ENCODE measurements at places on chromosomes 6 and 20.

DNA sequence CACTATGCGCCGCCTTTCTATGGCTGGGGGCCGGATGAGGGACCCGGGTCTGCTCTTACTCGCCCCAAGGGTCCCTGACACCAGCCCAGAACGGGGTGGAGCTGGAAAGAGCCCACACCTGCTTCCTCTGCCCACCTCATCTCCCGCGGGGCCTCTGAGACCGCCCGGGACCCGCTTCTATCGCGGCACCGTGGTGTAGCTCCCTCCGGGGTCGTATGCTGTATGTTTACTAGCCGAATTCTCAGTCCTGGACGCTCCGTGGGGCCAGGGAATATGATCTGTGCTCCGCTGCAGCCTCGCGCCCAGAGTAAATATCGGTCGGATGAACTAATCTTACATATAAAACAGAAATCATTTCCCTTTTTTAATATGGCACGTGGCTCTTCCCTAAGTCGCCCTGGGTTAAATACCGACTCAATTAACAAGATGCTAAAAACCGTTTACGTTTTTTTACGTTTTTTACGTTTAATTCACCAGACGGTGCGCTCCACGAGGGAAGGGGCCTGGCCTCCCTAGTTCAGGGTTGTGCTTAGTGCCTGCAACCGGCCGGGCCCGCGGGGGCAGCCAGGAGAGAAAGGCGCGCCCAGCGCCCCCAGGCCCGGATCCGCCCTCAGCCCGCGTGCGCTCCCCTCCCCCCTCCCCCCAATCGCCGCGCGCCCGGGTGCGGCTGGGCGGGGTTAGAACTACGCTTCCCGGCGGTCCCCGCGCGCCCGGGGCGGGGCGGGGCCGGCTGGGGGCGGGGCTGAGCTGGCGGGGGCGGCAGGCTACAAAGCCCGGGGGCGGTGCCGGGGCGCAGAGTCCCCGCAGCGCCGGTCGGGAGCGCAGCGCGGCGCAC, at the start of gene RBM38:
Gene RBM38, plus strand, starts transcription at position 793 of the 835 bp plus-strand sequence. CDS start 186 bp downstream, outside the sequence.
- peak; percentile 84 for DNase-seq

- peak; percentile 67 for DNase-seq
Observed at GRCh38 chr6:33430991-33431879, 11.4 kb downstream of the SYNGAP1 start.

DNA sequence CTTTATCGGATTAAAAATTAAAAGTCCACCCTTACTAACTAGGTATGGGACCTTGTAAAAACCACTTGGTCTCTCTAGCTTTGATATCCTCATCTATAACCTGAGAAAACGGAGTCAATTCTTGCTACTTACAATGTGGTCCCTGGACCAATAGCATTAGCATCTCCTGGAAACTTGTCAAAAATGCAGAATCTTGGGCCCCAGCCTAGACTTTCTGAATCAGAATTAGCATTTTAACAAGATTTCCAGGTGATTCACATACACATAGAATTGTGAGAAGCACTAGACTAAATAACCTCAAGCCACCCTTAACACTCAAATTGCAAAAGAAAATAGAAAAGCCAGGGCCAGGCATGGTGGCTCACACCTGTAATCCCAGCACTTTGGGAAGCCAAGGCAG, 96.6 kb downstream of the RNGTT start:
- DNase-seq, result no peak

DNA sequence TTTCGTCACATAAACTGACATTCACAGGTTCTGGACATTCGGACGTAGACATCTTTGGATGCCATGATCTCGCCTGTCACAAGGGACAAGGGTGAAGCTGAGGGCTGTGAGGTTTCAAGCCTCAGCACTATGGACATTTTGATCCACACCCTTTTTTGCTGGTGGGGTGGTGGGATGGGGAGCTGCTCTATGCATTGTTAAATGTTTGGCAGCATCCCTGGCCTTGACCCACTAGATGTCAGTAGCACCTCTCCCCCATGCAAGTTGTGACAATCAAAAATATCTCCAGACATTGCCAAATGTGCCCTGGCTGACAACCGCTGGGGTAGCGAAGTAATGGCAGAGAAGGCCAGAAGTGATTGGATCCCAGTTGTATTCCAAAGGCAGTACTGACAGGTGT, 229.4 kb downstream of the TSHZ2 start:
- no peak for DNase-seq

DNA sequence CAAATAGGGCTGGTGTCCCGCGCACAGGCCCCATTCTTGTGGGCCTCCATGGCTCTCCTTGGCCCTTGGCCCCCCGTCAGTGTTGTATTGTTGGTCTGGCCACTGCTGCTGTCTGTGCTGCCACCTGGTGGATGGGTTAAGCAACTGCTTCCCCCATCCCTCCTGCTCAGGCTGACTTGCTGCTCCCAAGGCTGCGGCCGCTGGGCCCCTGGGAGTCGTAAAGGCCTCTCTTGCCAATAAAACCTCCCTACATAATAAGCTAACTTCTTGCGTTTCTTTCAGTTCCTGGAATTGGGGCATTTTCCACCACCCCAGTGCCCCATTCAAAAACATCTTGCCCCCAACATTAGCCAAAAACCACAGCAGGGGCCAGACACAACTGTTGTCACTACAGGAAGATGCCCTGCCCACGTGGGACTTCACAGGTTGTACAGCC, 27.1 kb downstream of the CD83 start:
- DNase-seq, result peak; percentile 68

- DNase-seq, result no peak
Observed at GRCh38 chr20:63508072-63508768, 9.3 kb upstream of the EEF1A2 start.

DNA sequence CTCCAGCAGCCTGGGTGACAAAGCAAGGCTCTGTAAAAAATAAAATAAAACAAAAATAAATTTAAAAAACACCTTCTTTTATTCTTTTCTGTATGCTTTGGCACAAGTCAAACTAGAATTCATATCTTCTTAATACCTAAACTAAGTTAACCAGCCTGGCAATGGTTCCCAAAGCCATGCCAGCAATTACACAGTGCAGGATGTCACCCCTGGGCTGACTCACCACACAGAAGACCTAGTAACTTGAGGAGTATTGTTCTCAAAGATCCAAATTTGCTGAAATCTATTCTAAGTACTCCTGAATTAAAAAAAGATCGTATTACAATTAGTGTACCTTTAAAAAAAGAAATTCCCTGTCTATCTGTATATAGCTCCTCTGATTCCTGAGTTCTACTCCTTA, 162.7 kb upstream of the SGK1 start:
- DNase-seq, result no peak

- no peak for DNase-seq
Observed at GRCh38 chr20:10385850-10386544, 48.0 kb downstream of the MKKS start.

GRCh38 chr6:33757906-33758305, 11.2 kb upstream of the IP6K3 start:
- DNase-seq, result no peak

- no peak for DNase-seq
Observed at GRCh38 chr6:135126034-135126433, 55.1 kb upstream of the MYB start.

DNA sequence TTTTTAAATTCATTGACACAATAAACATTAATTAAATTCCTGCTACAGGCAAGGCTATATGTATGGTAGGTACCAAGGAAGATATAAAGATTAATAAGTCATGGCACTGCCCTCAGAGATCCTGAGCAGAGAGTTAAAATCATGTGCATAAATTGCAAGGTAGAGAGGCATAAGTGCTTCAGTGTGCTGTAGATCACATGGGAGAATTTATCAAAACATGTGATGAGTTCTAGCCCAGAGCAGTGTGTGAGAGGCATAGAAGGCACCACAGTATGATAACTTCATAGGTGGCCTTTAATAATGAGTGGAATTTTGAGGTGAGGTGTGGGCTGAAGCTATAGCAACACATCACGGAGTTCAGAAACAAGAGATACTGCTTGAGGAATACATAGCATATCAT, 465.9 kb upstream of the RNF217 start:
- no peak for DNase-seq

DNA sequence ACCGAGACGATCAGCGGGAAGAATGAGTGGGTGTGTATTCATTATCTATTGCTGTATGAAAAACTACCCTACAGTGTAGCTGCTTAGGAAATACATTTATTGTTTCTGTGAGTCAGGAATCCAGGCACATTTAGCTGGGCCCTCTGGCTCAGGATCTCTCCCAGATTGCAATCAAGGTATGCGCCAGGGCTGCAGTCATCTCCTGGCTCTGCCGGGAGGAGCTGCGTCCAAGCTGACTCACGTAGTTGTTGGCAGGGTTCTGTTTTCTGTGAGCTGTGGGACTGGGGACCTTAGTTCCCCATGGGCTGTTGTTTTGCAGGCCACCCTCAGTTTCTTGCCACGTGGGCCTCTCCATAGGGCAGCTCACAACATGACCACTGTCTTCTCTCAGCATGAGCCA, 68.2 kb upstream of the FUCA2 start:
- no peak for DNase-seq

DNA sequence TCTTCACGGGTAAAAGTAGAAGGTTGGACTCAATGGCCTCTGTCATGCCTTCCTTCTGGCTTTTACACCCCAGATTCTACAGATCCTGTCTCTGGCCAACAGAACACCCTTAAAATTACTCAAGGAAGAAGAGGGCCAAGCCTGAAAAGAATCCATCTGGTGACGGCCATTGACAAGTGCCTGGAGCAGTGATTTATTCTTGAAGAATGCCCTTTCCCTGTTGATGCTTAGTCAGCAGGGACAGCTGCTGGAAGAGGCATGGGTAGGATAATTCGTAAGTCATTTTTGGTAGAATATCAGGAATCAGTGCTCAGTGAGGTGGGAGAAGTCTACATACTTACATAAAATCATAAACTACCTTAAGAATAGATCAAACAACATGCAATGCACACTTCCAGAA, 397.9 kb downstream of the SAMD5 start:
- DNase-seq, result no peak

GRCh38 chr6:66599541-66599940, 892.5 kb upstream of the EYS start:
- no peak for DNase-seq

DNA sequence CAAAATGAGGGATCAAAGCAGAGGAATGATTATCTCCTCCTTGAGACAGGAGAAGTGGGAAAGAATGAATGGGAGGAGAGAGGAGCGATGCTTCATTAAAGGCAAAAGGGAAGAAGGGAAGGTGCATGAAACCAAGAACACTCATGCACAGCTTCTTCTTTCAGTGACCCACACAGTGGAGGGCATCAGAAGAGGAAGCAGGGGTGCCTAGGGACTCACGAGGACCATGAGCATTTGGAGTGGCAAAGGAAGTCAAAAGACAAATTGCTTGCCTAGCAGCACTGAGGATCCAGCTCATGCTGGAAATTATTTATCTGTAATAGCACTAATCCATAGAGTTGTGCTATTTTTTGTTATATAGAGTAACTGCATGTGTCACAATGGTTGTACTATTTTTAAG, 66.1 kb downstream of the SMLR1 start:
- DNase-seq, result no peak

DNA sequence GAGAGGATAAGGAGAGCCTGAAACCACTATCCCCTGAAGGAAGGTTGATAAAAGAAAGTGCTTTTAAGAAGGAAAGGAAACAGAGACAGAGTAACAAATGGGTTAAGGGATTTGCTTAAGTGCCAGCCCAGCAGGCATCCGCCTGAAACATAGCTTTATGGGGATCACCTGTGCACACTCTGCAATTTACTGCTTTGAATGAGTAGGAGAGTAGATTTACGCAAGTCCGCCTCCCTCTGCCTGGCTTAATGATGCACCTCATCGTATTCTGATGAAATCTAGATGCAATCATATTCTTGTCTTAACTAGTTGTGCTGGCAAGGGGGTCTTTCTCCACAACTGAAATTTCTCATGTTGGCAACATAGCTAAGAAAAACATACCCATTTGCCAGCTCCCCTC, 101.1 kb upstream of the ID4 start:
- DNase-seq, result no peak

DNA sequence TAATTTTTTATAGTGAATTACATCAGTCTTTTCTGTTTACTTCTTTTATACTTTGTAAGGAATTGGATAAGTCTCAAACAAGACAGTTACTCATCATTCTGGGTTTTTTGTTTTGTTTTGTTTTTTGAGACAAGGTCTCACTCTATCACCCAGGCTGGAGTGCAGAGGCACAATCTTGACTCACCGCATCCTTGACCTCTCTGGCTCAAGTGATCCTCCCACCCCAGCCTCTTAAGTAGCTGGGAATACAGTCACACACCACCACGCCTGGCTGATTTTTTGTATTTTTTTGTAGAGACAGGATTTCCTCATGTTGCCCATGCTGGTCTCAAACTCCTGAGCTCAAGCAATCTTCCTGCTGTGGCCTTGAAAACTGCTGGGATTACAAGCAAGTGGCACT, 524.3 kb downstream of the EYS start:
- no peak for DNase-seq

DNA sequence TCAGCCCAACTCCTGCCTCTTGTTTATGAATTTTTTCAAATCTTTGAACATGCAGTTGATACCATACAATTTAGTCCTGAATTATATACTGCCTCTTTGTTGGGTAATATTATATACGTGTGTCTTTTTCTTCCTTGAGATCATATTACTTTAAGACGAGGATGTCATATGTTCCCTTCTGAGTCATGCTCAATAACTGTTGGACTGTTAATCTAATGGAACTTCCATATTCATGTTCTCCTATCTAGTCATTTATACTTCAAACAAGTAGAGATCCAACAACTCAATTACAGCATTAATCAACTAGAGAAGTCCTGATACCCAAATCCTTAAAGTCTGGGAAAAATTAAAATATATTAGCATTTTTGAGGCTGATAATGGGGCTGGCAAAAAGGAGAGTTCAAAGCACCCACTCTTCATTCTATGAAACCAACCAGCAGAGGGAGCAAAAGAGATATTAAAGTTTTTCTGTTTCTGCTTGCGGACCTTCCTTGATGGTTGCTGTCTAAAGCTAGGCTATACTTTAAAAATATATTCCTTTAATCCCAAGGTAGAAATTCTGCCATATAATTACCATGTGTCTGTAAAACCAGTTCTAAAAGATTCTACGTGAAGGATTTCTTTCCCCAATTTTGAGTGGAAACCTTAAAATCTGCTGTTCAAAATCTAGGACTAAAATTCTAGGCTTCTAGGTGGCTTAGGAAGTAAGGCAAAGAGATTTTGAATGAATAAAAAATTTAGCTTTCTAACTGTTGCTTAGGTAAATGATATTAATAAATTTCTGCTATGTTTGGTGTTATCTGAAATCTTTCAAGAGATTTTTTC, 498.9 kb downstream of the BCKDHB start:
- peak; percentile 25 for DNase-seq

GRCh38 chr6:124283486-124283885, 479.8 kb downstream of the NKAIN2 start:
- no peak for DNase-seq

GRCh38 chr6:43736211-43736786, 33.7 kb upstream of the VEGFA start:
- no peak for DNase-seq

- DNase-seq, result no peak
Observed at GRCh38 chr6:150149146-150149545, 6.3 kb downstream of the PPP1R14C start.

Data from naive thymus-derived CD4-positive, alpha-beta T cell (primary cell).